ENCODE measurements at places on chromosomes 13 and 19.

GRCh38 chr19:14517840-14518505 is at the start of gene DNAJB1:
DNAJB1 (minus strand) TSS chr19:14518397; CDS start chr19:14518349, 48 bp downstream.
- peak; percentile 37 for DNase-seq

GRCh38 chr19:19627621-19628500 is at the start of gene LPAR2:
LPAR2 (minus strand) TSS chr19:19628220; CDS start chr19:19627275, 945 bp downstream.
- peak; percentile 77 for DNase-seq

DNA sequence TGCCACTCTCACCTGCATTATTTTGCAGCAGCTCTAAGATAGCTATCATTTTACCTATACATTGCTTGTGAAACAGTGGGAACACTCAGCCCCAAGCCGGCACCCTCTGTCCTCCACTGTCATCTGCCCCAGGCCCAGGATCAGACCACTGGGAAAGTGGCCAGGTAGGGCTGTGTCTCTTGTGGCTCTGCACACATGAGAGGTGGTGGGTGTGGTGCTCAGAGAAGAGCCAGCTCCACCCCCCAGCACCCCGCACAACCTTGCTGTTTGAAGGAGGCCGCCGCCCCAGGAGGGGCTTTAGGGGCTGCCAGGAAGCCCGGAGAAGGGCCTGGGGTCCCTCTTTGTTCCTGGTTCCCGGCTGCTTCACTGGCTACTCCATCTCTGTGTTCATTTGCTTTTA is 26.6 kb downstream of the PPP1R37 start:
- DNase-seq: no peak

DNA sequence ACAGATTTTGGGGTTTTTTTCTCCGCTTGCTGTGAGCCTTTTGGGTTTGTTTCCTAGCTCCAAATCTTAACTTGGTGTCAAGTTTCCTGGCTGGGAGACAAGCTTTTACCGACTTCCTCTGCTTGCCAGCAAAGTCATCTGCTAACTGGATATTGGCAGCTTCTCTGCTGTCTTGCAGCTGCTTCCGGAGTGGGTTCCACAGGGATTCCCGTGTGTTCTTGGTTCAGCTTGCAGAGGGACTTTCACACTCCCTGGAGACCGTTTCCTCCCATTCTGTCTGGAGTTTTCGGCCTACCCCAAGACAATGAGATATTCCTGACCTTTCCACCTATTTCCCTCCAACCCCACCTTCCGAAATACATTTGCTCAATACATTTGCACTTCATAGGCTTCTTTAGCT is 2.2 kb upstream of the COLGALT1 start:
- no peak for DNase-seq

DNA sequence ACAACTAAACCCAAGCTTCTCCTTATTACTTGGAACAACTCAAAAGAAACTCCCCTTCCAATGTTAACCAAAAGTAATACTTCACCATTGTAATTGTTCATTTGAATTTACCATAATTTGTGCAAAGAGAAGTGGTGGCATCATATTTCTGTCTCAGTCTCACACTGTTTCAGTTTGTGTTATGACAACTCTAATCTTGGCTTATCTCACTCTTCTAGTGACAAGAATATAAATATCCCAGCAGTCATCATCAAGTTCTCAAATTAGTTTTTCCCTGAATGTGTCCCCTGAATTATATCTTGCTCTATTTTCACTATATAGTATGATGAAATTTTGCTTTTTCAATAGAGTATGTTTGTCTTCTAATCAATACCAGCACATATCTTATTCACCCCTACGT is 681.4 kb upstream of the PRR20A start:
- no peak for DNase-seq

All from activated CD4-positive, alpha-beta T cell treated with anti-CD3 and anti-CD28 coated beads, Interleukin-2, amount 50 U/mL, for 1 hour (primary cell).